Posterior cingulate gyrus (tissue), 11 donors: ENCODE measurements at places on chromosomes 5 and 9.

DNA sequence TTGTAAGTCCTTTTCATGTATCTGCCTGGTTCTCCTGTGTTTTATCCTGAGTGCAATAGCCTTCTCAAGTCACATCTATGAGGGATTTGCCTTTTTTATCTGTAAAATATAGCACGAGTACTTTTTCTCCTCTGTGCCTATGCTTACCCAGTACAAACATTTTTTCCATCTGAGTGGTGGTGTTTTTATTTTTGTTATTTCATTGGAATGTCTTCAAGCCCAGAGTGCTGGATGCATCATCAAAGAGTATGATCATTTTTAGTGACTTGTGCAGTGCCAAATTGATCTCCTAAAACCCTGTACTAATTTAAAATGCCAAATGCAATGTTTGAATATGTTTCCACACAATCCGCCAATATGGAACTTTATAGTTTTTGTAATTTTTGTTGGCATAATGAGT, 86.1 kb downstream of the TLE4 start:
- DNase-seq, result no peak

- DNase-seq, result no peak
These were observed 165.5 kb upstream of the CD180 start for GRCh38 chr5:67361932-67362729.

DNA sequence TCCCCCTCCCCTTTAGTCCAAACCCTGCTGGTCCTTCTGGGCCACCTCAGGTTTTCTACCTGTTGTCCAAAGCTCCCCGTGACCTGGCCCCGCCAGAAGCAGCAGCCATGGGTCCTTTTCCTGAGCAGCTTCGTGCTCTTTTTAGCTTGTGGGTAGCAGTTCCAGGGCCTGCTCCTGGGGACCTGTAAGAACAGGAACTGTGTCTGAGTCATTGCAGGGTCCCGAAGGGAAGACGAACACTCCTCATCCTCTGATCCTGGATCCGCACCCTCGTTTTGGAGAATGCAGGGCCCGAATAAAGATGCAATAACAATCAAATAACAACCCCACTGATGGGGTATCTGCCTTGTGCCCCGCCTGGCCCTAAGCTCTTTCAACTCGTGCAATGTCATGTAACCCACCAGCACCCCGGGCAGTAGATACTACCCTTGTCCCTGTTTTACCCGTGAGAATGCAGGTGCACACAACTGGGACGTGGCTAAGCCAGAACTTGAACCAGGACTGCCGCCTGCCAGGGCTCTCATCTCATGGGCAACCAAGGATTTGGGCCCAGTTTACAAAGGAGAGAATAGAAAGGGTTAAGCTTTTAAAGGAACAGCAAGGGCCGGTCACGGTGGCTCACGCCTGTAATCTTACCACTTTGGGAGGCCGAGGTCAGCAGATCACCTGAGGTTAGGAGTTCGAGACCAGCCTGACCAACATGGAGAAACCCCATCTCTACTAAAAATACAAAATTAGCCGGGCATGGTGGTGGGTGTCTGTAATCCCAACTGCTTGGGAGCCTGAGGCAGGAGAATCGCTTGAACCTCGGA, 33.2 kb downstream of the NEK6 start:
- DNase-seq, result no peak

GRCh38 chr5:169764018-169764378, 126.9 kb downstream of the DOCK2 start:
- no peak for DNase-seq

DNA sequence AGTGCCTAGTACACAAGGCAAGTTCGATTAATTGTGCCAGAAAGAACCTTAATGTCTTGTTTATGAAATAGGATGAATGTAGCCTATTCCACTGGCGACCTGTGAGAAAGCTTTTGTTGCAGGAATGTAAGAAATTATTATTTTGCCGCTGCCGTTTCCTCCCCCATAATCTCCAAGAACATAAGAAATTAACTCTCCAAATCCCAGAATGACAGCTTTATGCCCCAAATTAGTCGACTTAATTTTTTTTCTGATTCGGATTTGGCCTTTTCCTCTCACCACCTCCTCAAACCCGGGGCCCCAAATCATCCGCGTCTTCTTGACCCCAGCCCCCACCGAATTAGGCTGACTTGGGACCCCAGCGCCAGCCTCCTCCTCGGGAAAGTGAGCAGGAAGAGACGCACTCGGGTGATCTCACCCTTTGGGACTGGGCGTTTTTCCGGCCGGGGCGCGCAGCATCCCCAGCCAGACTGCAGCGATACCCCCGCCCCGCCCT, 682 bp upstream of the SPTAN1 start:
- no peak for DNase-seq

DNA sequence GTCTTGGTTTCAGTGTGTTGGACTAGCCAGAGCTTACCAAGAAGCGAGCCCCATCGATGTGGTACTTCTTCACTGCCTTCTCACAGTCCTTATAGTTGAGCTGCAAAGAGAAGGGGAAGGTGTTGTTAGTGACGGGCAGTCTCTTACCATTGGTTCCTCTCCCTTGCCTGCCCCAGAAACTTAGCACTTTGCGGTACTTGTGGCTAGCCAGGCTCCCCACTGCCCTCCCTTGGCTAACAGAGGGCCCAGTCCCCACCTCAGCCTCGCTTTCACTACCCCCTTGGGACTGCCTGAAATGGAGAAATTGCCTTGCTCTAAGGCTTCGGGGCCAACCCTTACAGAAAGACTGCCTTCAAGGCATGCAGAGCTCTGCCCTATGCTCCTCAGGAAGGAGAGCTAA, 4.3 kb downstream of the LCP2 start:
- no peak for DNase-seq

DNA sequence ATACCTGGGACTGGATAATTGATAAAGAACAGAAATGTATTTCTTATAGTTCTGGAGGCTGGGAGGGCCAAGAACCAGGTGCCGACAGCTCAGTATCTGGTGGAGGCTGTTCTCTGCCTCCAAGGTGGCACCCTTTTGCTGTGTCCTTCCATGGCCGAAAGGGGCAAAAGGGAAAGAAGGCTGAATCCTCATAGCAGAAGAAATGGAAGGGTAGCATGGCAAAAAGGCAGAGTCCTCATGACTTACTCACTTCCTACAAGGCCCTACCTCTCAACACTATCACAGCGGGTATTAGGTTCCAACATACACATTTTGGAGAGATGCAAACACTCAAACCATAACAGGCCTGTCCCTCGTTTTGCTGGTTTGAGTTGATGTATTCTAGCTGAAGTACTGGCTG, 25.1 kb upstream of the MED10 start:
- DNase-seq, result no peak

DNA sequence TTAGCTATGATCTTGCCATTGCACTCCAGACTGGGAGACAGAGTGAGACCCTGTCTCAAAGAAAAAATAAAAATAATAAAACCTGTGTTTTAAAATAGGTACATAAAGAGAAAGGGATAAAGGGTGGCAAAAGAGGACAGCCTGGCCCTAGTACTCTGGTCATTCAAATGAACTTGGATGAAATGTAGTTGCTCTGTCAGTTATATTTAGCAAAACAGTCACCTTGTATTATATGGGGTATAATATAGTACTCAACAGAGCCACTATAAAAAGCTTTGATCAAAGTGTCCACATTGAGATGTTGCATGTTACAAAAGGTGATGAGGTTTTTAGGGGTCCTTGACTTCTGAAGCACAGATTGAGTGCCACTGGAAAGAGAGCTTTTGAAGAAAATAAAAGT, 61.1 kb upstream of the EQTN start:
- DNase-seq, result no peak

DNA sequence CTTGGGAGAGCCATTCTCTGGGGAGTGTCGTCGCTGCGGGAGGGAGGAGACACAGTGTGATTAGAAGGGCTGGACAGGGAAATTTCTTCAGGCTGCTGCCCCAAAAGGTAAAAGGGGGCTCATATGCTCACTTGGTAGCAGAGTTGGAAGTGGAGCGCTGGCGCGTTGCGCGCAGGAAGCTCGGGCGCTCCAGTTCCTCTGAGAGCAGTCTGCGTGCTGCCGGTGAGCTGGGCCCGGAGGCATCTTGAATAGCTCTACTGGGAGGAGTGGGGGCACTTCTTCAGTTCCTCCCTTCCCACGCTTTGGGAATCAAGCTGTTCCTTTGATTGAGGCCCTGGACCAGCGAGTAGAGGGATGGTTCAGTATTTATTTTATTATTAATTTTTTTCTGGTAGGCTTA, 2.7 kb downstream of the RXFP3 start:
- no peak for DNase-seq

DNA sequence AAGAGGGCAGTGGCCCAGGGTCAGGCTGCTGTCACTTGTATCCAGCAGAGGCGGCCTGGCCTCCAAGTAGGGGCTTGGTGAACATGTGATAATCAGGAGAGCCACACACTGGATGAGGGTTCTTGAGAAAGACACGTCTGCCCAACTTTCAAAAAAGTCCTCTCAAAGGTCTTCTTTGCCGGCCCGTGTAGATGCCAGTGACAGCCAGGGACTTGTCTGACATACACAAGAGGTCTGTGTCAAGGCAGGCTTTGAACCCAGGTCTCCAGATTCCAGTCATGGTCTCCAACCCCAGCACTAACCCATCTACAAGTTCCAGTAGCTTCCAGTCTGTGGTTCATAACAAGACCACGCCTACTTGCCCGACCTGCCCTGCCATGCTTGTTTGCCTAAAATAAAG, 7.9 kb upstream of the AMBP start:
- DNase-seq, result no peak

DNA sequence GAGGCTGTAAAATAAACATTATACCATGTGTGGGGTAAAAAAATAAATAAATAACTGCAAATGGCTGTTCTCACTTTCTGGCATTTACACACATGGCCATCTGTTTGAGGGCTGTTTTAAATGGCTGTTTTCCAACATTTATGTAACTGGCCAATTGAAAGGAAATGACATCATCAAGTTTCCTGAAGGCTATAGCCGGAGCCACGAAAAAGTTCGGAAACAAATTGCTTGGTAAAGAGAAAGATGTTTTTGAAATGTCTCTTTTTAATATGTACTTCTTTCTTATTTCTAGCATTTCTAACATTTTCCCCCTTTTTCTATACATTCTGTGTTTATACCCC, 95.4 kb upstream of the DAB2 start:
- no peak for DNase-seq

- no peak for DNase-seq
These were observed 262.7 kb downstream of the DEPDC1B start for GRCh38 chr5:60437308-60437707.

DNA sequence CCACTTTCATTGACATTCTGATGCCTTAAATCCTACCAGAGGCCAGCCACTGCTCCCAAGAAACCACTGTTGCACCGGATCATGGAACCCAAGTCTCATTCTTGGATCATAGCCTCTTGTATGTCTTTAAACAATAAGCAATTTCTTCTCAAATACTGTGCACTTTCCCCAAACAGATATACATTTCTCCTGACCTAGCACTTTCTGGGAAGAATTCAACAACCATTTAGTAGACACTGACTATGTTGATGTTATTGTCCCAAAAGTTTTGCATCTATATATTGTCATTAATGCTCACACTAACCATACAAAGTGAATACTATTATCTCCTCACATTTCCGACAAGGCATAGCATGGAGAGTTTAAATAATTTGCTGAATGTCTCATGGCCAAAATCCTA, 123.3 kb downstream of the GNAQ start:
- no peak for DNase-seq

- no peak for DNase-seq
These were observed 30.5 kb downstream of the DYNC2I2 start for GRCh38 chr9:128626181-128626580.

DNA sequence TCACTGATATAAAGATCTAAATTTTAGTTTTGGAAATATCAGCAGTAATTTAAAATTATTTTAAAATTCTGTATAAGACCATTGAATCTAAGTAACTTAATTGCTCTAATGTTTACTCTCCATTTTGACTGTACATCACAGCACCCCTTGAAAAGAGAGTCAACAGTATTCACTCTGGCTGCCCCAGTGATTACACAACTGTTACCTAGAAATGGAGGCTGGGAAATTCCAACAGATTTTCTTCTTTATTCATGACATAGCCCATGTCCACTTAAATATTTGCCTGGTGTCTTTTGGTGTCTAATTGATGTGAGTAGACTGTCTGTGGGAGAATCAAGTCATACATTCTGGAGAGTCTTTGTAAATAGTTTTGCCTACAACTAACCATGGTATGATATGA, 301.8 kb upstream of the CDH6 start:
- DNase-seq, result no peak

GRCh38 chr5:68843624-68844364, 250.0 kb upstream of the SLC30A5 start:
- no peak for DNase-seq

GRCh38 chr9:70054521-70054920, 10.9 kb downstream of the MAMDC2 start:
- no peak for DNase-seq

DNA sequence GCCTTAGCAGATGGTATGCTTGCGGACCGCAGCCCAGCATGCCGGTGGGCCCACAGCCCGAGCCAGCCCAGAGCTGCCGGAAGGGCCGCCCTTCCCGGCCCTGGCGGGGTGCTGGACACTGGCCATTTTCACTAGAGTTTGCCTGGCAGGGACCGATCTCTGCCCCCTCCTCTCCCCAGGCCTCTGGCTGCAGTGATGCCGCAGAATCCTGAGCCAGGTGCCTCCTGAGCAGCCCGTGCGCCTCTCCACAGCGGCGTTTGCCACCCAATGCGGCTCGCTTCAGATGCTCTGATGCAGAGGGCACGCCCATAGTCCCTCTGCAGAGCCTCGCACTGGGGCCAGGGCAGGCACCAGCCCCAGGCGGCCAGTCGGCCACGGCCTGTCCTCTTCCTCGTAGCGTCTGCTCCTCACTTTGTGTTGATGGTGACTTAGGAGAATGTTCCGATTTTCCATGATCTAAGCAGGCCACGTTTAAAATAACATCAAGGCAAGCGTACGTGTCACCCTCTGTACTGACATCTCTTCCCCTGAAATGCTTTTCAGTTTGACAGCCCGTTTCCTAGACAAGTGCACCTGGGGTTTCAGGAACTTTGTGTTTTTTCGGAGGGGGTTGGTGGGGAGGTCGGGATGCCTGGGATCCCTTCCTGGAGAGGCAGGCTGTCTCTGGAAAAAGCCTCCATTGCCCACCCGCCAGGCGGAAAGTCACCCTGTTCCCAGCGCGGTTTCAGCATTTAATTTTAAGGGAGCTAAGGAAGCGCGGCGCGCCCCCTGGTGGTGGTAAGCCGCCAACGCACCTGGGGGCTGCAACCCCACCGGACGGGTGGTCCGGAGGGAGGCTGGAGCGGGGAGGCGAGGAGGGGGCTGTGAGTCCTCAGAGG, 29.8 kb upstream of the HMCN2 start:
- peak; percentile 67 for DNase-seq

- DNase-seq, result no peak
These were observed 79.7 kb downstream of the TSPAN17 start for GRCh38 chr5:176726746-176727527.

GRCh38 chr9:125626187-125626586, 80.8 kb downstream of the MAPKAP1 start:
- no peak for DNase-seq

GRCh38 chr9:135262248-135262647, 174.8 kb downstream of the OLFM1 start:
- DNase-seq, result no peak

GRCh38 chr5:117204926-117205869, 630.6 kb upstream of the SEMA6A start:
- no peak for DNase-seq

GRCh38 chr5:78376315-78376714, 15.9 kb downstream of the SCAMP1 start:
- DNase-seq, result no peak

GRCh38 chr5:131328536-131329285, 64.9 kb downstream of the CDC42SE2 start:
- DNase-seq, result no peak
